ENCODE measurements at places on chromosomes 2 and 18.

GRCh38 chr2:178915423-178916173 is 108.4 kb upstream of the TTN start:
- no peak for DNase-seq

- no peak for DNase-seq
Observed at GRCh38 chr2:113046465-113046864, 6.2 kb downstream of the IL36B start.

DNA sequence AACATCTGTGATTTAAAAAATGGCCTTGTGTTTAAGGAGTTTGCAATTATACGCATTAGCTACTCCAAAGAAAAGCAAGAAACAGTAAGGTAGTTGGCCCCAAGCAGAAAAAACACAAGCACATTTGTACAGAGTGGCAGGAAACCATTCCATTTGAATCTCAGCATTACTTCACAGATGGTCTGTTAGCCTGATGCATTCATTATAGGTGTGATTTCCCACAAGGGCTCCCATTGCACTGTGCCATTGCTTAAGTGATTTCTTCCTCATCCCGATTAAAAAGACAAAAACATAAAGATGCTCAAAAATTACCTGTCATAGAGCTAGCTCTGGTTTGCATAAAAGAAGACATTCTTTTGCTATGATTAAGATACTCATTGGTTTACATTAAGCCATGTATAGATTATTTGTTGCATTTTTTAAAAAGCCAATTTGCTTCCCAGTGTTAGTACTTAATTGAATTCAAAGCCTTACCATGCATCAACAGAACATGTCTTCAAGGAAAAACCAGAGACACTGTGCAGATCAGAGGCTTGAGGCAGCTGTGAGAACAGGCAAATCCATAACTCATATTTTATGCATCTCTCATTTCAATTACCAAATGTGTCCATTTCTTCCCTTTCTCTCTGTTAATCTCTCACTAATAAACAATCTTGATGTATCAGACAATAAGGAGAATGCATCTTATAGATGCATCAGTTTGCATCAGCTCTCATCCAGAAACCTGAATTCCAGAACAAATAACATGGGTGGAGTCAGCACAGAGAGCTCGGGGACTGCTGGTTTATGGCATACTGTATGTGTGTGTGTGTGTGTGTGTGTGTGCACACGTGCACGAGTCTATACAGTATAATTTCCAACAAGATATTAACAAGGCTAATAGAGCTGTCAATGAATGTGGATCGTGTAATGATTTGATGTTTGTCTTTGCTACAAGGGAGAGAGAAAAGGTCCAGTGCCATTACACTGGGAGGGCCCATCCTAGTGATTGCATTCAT is 558.6 kb upstream of the HS6ST1 start:
- DNase-seq = no peak

DNA sequence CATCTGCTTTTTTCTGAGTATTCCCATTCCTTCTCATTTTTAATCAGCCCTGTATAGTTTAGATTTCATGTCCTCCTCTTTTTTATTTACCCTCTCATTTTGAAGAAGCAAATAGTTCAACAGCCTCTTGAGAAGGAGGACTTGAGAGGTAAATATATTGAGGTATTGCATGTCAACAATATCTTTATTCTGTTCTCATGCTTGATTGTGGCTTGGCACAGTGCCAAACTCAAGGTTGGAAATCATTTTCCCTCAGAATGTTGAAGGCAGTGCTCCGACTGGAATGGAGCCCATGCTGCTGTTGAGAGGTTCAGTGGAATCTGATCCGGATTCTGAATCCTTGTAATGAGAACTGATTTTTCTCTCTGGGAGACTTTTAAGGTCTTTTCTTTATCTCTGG is 31.0 kb upstream of the GALNT3 start:
- no peak for DNase-seq

DNA sequence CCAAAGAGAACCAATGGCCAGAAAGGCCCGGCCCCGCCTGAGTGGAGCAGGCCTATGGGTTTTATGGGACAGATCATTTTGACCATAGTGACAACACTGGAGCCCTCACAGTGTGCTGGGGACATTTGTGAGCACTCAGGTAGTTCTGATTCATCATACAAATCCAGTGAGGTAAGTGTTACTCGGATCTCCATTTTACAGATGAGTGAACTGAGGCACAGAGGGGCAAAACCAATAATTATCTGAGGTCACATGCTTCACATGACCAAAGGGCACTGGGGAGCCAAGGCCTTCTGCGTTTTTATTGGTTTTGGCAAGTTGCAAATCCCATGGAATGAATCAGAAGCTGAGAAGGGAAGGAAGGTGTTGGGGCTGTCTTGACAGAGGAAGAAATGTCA is 111.5 kb upstream of the MGAT5 start:
- no peak for DNase-seq

GRCh38 chr18:43081396-43081795 is 34.1 kb downstream of the RIT2 start:
- no peak for DNase-seq

DNA sequence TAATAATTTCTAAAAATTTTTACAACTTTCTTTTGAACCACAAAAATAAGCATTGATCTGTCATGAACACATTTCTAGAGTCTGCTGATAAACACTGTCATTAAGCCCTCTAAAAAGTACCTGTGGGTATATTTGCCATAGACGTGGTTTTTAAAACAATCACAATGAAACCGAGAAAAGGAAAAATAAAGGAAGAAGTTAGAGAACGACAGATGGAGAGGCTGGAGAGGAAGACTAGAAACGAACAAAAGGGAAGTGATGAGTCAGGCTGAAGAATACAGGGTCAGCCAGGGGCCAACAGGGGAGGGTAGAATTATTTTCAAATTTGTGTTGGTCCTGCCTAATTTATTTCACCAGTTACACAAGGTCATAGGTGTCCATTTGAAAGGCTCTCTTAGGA is 62.0 kb downstream of the MYL12B start:
- peak; percentile 60 for DNase-seq

DNA sequence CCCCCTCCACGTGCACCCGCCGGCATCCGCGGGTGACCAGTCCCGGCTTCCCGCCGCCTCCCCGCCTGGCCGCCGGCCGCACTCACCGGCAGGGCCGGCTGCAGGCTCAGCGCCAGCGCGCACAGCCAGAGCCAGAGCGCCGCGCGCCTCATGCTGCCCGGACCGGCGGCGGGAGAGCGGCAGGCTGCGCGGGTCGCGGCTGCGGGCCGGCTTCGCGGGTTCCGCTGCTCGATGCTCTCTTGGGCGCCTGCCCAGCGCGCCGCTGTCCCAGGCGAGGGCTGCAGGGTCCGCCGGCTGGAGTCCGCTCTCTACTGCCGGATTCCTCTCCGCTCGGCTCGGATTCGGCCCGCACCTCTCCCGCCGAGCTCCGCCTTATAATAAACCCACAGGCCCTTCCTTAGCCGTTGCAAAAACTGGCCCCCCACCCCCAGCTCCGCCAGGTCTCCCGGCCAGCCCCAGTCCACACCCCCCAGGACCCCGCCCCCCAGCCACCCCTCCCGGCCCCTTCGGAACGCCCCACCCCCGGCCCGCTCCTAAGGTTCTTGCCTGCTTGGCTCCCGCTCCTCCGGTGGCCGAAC is at the start of gene SDC1:
Gene SDC1 (minus strand): TSS at position 415 of the 578 bp plus-strand sequence. CDS start 263 bp downstream, at position 152.
- peak; percentile 64 for DNase-seq

DNA sequence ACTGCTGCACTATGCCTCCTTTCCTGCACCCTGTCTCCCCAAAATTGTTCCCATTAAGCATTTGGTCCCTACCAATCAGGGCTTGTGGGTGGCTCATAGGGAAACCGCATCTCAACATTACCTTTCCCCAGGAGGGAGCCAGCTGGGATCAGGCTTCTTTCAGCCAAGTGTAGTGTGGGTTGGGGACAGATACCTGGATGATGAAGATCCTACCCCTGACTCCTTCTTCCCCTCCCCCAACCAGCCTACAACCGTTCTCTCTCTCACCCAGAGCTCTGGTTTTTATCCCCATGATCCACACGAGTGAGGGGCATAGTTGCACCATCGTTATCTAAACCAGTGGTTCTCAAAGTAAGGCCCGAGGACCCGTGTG is 40.0 kb downstream of the ACOXL start:
- DNase-seq = no peak

- DNase-seq = peak; percentile 8
Observed at GRCh38 chr18:50338122-50338521, 36.7 kb upstream of the SKA1 start.
